Activated naive CD4-positive, alpha-beta T cell treated with anti-CD3 and anti-CD28 coated beads for 36 hours (primary cell): ENCODE measurements at places on chromosomes 16 and 17.
A peak's percentile ranks its signal among the peaks of the same experiment; 100 is the strongest.

- no peak for DNase-seq
These were observed 88.3 kb upstream of the GSE1 start for GRCh38 chr16:85524630-85525419.

- DNase-seq: no peak
These were observed 2.3 kb upstream of the ITGAE start for GRCh38 chr17:3803308-3803640.

GRCh38 chr16:11354407-11354732, 9.1 kb downstream of the RMI2 start:
- no peak for DNase-seq

- DNase-seq: no peak
These were observed 144.9 kb downstream of the PARN start for GRCh38 chr16:14485121-14485551.

GRCh38 chr17:18968345-18968744, 16.4 kb downstream of the SLC5A10 start:
- DNase-seq: no peak

DNA sequence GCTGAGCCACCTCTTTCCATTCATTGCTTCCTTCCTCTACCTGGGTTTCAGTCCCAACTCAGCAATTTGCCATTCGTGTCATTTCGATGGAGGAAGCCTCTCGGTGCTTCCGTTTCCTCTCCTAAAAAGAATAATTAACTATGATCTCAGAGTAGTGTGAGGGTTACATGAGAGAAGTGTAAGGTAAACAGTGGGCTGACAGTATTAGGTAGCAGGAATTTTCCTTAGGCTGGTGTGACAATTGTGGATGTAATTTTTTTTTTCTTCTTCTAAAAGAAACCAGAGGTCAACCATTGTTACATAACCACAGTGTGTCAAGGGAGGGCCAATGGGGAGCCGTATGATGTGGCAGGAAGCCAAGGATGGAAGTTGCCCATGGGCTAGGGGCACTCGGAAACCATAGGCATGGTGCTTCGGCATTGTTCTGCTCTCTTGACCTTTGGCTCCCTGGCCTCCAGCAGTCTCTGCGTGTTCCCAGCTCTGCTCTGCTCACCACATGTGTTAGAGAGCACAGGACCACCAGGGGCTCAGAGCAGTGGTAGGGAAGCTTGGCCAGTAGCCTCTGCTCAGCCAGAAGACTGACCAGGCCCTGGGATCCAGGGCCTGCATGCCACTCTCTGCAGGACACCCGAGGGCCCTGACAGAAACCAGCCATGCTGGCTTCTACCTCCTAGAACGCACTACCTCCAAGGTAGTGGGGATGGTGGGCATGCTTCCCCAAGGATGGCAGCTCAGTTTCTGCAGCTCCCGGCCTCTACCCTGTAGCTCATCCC, 2.0 kb upstream of the TOP2A start:
- peak; percentile 30 for DNase-seq

- DNase-seq: peak; percentile 53
These were observed 55.9 kb upstream of the PLCG2 start for GRCh38 chr16:81723098-81723723.

- no peak for DNase-seq
These were observed 1.6 kb downstream of the GLG1 start for GRCh38 chr16:74605332-74605731.

DNA sequence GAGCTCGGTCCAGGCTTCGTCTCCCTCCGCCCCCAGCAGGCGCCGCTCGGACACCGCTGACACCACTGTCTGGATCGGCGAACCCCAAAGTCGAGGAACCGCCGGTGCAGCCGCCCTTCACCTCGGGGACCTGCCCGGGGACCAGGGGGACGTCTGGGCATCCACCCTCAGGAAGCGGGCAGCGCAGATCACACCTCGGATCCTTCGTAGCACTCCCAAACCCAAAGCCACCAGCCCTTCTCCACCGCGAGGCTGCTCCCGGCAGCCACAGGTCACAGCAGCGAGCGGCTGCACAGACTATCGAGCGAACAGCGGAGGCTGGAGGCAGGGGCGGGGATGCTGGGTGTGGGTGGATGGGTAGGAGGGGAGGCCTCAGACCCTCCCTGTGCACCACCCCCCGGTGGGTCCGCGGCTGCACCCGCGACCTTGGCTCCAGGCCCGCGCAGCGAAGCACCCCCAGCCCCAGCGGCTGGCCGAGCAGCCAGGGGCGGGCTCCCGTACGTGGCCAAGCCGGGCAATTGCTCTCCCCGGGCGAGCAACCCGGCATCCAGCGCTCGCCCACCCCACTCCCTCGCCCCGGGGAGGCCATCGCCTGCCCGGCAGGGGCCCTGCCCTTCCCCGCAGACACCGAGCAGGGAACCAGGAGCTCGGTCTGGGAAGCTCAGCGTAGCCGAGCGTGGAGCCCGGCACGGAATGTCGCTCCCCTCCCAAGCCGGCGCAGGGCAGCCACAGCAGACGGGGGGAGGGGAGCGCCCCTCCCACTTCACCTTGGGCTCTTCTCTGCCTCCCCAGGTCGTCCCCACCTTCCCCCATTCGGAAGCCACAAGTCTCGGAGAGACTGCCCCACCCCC, 1.0 kb downstream of the SDK2 start:
- DNase-seq: peak; percentile 44

- DNase-seq: no peak
These were observed 67.4 kb downstream of the MED13 start for GRCh38 chr17:61997664-61998063.

DNA sequence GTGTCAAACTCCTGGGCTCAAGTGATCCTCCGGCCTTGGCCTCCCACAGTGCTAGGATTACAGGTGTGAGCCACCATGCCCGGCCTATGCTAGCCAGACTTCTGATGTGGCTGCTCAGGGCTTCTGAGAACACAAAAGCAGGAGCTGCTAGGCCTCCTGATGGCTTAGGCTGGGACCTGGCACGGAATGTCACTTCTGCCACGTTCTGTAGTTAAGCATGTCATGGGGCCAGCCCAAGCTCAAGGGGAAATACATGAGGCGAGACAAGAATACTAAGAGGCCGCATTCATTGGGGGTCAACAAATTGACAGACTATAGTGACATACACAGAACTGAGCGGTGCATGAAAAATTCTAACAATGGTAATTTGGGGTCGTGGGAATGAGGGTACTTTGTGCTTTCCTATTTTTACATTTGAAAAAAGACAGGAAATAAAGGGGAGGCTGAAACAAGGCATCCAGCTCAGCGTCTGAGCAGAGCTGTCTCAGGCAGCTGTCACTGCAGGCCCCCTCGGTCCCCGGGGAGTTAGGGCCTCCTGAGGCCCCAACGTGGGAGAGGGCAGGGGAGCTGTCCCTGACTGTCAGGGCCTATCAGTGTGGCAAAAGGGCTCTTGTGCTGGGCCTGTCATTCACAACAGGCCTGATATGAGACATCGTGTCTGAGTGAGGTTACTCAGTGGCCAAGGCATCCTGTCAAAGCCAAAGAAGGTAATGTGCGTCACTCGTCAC, 26.4 kb downstream of the CFAP20 start:
- no peak for DNase-seq

- no peak for DNase-seq
These were observed 4.0 kb upstream of the HSBP1 start for GRCh38 chr16:83803811-83804210.

DNA sequence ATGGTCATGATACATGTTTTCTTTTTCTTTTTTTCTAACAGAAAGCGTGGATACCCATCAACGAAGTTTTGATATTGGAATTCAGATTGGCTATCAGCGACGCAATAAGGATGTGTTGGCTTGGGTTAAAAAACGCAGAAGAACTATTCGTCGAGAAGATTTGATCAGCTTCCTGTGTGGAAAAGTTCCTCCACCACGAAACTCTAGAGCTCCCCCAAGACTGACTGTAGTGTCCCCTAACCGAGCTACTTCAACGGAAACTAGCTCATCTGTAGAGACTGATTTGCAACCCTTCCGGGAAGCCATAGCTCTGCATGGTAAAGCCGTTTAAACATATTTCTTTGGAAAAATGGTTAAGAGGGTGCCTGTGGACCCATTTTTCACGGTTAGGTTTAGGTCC, 11.5 kb downstream of the HAPSTR1 start:
- DNase-seq: no peak

- DNase-seq: no peak
These were observed 3.1 kb downstream of the GSG1L2 start for GRCh38 chr17:9818760-9819159.

DNA sequence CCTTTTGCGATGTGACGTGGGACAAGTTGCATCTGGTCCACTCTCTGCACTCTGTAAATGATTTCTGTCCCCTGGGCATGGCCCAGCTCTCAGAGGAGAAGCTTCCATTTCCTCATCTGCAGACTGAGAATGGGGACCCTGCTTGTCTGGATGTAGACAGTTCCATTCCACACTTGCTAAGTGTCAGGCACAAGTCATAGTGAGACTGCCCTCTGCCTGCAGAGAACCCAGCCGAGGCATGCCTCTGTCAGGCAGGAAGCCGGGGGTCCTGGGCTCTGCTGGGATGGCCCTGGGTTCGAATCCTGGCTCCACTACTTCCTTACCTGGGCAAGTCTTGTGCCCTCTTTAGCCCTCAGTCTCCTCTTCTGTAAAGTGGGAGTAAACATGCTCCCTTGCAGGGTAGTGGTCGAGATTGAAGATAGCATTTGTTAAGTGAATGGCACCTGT, 4.1 kb downstream of the MAP2K3 start:
- DNase-seq: peak; percentile 72

DNA sequence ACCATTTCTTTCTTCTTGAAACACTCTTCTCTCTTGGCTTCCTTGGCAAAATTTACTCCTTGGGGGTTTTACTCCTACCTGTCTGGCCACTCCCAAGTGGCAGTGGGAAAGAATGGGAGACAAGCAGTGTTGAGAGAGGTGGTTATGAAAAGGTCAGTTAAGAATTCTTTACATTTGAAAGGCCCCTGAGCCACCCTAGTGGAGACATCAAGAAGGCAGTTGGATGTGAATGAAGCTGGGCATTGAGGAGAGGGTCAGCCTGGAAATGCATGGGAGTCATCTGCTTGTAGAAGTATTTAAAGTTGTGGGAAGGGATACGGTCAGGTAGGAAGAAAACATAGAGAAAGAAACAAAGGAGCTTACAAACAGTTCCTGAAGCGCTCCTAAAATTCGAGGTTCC, 42.3 kb upstream of the CCNF start:
- no peak for DNase-seq

DNA sequence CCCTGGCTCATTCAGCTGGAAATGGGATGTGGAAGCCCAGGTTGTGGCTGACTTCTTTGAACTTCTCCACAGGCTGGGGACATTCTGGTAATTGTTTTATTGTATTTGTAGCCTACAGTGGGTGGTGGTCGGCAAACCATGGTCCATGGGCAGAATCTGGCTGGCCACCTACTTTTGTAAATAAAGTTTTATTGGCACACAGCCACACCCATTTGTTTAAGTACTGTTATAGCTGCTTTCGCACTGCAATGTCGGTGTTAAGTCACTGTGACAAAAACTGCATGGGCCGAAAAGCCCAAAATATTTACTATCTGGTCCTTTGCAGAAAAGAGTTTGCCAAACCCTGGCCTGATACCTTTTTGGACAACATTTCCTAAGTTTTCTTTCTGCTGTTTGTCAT, 86.2 kb downstream of the NTN1 start:
- no peak for DNase-seq

GRCh38 chr17:67210915-67211314, 34.1 kb downstream of the HELZ start:
- no peak for DNase-seq

- DNase-seq: peak; percentile 63
These were observed 25.6 kb downstream of the WIPI1 start for GRCh38 chr17:68431661-68432071.

- DNase-seq: no peak
These were observed 6.4 kb downstream of the CMTM2 start for GRCh38 chr16:66585481-66586239.

- DNase-seq: peak; percentile 39
These were observed 85.9 kb downstream of the TMEM132E start for GRCh38 chr17:34665150-34665806.

GRCh38 chr17:6969323-6969726, 26.5 kb upstream of the ALOX12 start:
- DNase-seq: no peak

DNA sequence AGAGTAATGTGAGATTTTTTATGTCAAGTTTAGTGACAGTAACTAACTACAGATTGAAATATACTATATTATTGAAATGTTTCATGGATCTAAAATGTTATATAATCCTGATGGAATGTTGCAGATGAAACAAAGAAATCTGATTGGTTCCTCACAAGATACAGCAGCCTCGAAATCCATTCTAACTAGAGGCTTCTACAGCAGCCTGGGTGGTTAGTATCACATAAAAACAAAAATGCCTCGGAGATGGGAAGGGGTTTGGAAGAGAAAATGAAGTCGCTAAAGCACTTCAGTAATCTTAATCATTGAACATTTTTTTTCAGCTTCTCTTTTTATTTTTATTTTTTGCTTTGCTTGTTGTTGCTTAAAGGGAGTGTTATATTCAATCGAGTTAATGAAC, 75.2 kb downstream of the TANC2 start:
- no peak for DNase-seq

DNA sequence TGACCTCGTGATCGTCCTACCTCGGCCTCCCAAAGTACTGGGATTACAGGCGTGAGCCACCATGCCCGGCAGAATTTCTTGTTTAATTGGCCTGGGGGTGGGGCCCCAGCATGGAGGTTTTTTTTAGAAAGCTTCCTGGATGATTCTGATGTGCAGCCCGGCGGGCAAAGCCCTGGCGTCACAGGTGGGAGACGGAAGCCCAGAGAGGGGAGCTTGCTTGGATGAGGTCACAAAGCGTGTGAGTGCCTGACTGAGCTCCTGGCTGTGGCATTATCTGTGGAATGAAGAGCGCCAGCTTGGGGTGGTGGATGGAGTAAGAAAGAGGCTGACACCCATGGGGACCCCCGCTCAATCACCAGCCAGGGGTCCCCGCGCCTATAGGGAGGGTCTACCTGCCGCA, 4.1 kb downstream of the VASN start:
- no peak for DNase-seq

GRCh38 chr16:66418165-66418962, 8.7 kb upstream of the BEAN1 start:
- no peak for DNase-seq

DNA sequence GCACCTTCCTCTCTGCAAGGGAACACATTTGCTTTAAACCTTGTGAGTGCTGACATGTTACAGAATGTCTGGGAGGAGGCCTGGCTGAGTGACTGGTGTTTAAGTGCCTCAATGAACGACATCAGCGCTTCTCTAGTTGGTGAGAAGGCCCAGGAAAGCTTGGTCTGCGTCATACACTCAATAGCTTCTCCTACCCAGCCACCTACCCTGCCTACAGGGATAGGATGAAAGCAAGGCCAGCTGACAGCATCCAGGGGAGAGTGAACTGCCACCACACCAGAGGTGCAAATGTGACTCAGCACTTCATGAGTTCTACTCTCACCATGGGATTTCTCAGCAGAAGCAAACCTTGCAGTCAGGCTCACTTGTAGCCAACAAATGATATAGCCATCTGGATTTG, 31.7 kb upstream of the CFAP20 start:
- peak; percentile 15 for DNase-seq
